Airway epithelial cell (primary cell): ENCODE measurements at places on chromosomes 7 and 10. TPM values are rescaled to one million over a fixed set of nuclear protein-coding genes. Genes with fewer than 3 reads are reported as not detected.

Gene MBL2
- not detected in 2 replicates for total RNA-seq

Gene HOXA7
- total RNA-seq: not detected in 2 replicates

Gene ADAMTS14
- total RNA-seq: 0.35 TPM in 1 of 2 replicates, not detected in the other

Gene PNLIPRP3
- 12.0 and 13.5 TPM in 2 replicates for total RNA-seq

Gene CHCHD2
- total RNA-seq: 599 and 665 TPM in 2 replicates

Gene SH2D4B
- not detected in 2 replicates for total RNA-seq

Gene ASZ1
- total RNA-seq: not detected in 2 replicates

Gene HMX3
- total RNA-seq: not detected in 2 replicates

Gene MTPN
- 106 and 131 TPM in 2 replicates for total RNA-seq

Gene RBP4
- total RNA-seq: not detected in 2 replicates

Gene RAB18
- total RNA-seq: 32.9 and 38.4 TPM in 2 replicates

Gene LRRC18
- not detected in 2 replicates for total RNA-seq

Gene OR2A42
- total RNA-seq: not detected in 2 replicates

Gene BMPER
- total RNA-seq: 1.3 and 2.0 TPM in 2 replicates

Gene CTAGE8
- total RNA-seq: 0.51 and 1.1 TPM in 2 replicates

Gene COBL
- total RNA-seq: 2.0 and 3.0 TPM in 2 replicates

Gene INPP5F
- total RNA-seq: 7.3 and 14.5 TPM in 2 replicates

Gene CYCS
- 77.9 and 79.8 TPM in 2 replicates for total RNA-seq

Gene VWC2
- not detected in 2 replicates for total RNA-seq
